ENCODE measurements at places on chromosomes 1 and 21.
A peak's percentile ranks its signal among the peaks of the same experiment; 100 is the strongest.

- no peak for DNase-seq
These were observed 445.1 kb downstream of the AJAP1 start for GRCh38 chr1:5099558-5099957.

GRCh38 chr21:26715878-26716506 lies 129.2 kb downstream of the ADAMTS1 start:
- DNase-seq: peak; percentile 43

- no peak for DNase-seq
These were observed 30.5 kb downstream of the CLSTN1 start for GRCh38 chr1:9793291-9793690.

DNA sequence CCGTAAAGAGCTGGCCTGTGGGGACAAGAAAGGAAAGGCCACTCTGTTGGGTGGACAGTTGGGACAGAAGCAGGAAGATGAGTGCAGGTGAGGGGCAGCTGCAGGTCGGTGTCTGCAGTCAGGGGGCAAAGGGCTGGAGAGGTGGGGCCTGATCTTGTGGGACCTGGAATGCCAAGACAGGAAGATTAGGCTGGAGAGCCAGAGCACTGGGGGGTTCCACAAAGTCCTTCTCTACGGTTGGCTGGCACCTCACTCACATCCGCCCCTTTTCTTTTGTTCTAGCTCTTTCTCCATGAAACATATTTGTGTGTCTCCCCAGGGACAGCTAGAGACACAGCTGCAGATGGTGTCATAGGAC lies 404.1 kb downstream of the PTPRU start:
- DNase-seq: no peak

DNA sequence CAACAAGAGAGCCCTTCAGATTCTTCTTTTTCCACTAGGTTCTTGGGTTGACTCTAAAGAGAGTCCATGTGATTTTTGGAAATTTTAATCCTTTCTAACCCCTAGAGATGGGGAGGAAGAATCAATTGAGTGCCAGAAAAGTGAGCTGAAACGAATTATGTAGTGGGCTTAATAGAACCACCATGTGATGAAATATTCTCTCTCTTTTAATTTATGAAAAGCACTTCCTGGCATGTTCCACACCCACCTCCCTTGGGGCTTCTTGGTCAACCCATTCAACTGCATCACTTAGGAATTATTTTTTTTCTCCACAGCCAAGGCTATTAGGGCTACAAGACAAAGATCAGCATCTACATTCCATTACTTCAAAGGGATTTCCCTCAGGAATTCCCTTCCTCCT lies 79.6 kb downstream of the ZC3H11B start:
- no peak for DNase-seq

- peak; percentile 16 for DNase-seq
These were observed 1.2 kb downstream of the PIK3C2B start for GRCh38 chr1:204493145-204493983.
